Bone marrow (tissue), 2 donors: ENCODE measurements at places on chromosomes 5 and 9.

GRCh38 chr9:2414465-2414864 lies 207.1 kb upstream of the VLDLR start:
- DNase-seq = no peak

GRCh38 chr5:31671339-31671741 lies 32.4 kb downstream of the PDZD2 start:
- no peak for DNase-seq

- DNase-seq = no peak
These were observed 61.7 kb downstream of the MRPL36 start for GRCh38 chr5:1737790-1738405.

- DNase-seq = no peak
These were observed 80.0 kb downstream of the PPARGC1B start for GRCh38 chr5:149809931-149810691.

- no peak for DNase-seq
These were observed 27.6 kb downstream of the CYSTM1 start for GRCh38 chr5:140202610-140203009.
